Amniotic epithelial cell (primary cell): ENCODE measurements at places on chromosomes 2 and 18.

DNA sequence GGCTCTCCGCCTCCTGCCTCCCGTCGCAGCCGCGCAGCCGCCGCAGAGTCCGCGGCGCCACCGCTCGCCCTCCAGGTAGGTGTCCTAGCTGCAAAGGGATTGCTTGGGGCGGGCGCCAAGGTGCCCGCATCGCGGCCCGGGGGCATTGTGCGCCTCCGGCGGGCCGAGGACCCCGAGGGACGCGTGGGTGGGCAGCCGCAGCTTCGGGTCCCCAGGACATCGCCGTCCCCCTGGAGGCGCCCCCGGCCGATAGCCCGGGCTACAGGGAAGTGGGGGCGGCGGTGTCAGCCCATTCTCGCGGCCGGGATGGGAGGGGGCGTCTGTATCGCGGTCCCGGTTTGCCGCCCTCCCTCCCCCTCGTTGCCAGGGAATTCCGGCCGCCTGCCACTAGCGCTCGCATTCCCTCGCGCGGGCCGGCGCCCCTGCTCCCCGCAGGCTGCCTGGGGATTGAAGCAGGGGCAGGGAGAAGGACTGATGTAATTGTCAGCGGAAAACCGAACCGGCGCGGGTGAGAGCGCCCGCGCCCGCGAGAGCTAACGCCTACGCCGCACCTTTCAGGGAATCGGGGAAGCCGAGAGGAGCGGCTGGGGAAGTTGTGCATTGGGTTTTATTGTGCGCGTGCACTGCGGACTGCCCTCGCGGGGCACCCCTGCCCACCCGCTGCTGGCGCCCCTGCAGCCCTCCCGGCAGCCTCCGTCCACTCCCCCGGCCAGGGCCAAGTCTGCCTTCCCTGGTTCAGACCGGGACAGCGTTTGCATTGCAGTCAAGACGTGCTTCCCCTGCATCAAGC lies 483 bp downstream of the OSBPL6 start:
- peak; percentile 48 for DNase-seq

DNA sequence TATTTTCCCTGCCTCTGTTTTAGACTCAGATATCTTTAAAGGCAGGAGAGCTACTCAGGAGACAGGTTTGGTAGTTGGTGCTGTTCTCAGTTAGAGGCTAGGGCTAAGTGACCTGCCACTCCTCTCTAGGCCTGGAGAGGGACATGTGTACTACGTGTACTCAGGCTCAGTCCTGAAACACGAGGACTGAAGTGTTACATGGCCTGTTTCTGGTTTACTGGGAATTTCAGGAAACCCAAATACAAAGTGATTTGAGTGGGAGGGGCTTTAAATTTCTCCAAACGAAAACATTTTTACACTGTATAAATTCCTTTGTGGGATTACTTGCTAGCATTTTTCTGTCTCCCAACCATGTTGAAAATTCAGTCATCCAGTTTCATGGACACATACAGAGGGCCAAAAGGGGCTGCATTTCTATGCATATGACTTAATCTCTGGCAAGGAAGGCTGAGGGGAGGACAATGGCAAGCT lies 343.3 kb downstream of the CYP26B1 start:
- DNase-seq = no peak

- DNase-seq = peak; percentile 10
Observed at GRCh38 chr18:79221136-79221535, 151.9 kb downstream of the ATP9B start.

DNA sequence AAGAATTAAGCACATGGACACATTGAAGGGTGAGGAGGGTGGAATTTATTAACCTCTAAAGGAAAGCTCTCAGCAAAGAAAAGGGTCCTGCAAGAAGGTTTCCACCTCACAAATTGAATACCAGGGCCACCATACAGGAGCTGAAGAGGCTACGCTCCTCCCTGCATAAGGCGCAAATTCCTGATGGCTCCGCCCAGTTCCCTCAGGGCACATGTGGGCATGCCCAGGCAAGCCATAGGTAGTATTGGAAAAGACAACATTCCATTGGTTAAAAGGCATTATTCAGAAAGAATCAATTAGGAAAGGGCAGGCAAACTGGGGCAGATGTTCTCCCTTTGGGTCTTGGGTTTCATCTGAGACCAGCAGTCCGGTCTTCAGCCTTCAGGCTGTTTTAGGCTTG lies 161.2 kb downstream of the PTPRM start:
- DNase-seq = no peak

- DNase-seq = peak; percentile 50
Observed at GRCh38 chr18:45774065-45774521, 50.1 kb downstream of the SLC14A1 start.
